H7 (cell line): ENCODE measurements at places on chromosomes 3 and 15. TPM values are rescaled to one million over a fixed set of nuclear protein-coding genes. Genes with fewer than 3 reads are reported as not detected.

- no peak for DNase-seq
These were observed 73.3 kb downstream of the ABHD5 start for GRCh38 chr3:43764056-43764455.

GRCh38 chr15:91936927-91937326 lies 83.4 kb downstream of the SLCO3A1 start:
- DNase-seq = no peak

DNA sequence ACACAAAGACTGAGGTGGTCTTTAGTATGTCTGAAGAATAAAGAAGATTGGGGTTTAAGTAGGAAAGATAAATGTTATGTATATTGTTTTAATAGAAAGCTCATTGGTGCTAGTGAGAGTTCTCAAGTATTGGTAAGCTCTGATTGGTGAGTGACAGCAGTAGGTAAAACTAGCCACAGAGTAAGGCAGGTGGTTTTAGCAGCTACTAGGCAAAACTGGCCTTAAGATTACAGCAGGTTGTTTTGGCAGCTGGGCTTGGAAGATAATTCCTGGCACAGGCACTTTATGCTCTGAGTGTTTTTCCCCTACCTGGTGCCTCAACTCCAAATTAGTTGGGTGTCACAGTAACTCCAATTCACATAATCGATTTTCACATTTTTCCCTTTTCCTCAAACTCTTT lies 66.3 kb downstream of the STAG1 start:
- no peak for DNase-seq

DNA sequence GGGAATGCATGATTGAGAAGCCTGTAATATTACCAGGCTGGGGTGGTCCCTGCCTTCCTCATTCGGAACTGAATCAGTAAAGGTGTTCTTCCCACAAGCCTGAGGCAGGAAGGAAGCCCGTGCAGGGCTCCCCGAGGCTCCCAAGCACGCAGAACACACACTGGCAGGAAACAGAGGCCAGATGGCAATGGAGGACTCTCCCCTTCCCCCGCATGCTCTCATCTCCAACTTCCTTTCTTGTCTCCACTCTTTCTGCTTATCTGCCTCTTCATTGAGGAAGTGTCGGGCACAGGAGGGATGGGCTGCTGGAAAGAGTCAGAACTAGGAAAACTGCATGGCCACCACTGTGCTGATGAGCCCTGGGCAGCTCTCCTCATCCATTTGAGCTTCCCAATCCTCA lies 123.5 kb downstream of the NUP210 start:
- DNase-seq = no peak

GRCh38 chr3:51375136-51375535 lies 10.0 kb upstream of the MANF start:
- DNase-seq = no peak

DNA sequence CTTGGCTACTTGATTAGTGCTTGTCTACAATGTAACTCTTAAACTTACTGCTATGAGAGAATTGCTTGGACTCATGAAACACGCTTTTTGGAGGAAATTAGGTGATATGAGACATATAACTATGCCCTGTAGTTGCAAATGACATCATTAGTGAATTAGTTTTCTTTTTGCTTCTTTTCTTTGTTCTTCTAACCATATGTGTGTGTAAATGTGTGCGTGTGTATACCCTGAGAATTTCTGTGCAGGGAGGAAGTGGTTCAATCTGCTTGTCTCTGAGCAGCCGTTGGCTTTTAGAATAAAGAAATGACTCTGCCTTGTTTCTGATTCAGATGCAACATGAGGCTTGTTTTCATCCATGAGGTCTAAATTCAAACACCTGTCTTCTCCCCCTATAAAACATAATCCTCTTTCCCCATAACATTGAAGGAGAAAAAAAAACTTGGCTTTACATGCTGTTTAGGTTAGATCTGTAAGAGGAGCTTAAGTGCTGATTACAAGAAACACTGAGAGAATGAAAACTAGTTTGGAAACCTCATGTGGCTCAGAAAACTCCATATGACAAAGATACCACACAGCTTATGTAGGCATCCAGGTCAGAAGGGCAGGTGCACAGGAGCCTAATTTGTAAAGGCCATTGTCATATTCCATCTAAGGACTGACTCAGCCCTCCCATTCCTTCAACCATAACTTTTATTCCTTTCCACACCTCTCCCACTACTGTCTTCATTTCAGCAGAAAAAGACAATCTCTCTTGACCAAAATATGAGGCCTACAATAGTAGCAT lies 30.5 kb upstream of the BLM start:
- DNase-seq = no peak

GRCh38 chr3:151391720-151392119 lies 7.2 kb upstream of the P2RY12 start:
- DNase-seq = no peak

- peak; percentile 69 for DNase-seq
These were observed 27.6 kb downstream of the FBXW12 start for GRCh38 chr3:48399387-48400172.

DNA sequence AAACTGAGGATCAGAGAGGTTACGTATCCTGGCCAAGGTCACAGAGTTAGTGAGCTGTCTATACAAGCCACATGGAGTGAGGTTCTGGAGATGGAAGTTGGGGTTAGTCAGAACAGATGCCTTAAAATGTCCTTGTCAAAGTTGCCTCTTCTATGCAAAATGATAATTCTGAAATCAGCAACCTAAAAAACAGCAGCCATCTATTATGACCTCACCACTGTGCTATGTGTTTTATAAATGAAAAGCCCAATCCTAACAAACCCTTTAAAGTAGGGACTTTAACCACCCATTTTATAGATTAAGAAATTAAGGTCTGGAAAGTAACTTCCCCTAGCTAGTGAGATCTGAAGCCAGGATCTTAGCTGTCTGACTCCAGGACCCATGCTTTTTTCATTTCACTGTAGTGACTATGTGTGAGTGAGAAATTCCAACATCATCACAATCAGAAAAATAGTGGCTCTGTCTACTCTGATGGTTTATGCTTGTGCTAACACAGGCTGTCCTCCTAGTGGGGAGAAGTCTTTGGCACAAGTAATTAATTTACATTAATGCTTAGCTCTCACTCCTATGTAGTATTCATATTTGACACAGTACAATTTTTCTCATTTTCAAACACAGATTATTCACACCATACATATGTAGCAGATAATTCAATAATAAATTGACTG lies 143.6 kb downstream of the ANO10 start:
- no peak for DNase-seq

DNA sequence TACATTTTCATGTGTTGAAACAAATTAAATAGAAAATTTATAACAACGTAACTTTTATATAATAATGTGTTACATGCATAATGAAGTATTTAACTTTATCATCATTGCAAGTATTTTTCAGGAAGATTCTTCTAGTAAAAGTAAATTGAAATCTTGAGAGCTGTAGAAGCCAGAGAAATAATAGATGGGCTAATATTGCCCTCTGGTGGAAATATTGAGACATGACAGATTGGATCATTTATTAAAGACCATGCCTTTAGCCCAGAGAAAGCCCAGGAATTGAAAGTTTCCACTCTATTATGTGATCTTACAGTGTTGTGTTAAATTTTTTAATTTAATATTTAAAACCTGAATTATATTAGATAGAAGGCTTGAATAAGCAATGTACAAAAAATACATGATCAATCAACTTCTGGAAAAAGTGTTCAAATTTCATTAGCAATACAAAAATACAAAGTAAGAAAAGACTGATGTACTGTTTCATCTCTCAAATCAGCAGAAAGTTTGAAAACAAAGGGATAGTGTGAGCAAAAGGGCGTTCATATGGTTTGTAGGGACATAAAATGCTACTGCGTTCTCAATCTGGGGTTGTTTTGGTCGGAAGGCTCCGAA lies 52.7 kb upstream of the SPTSSB start:
- peak; percentile 45 for DNase-seq

GRCh38 chr15:25761971-25762662 lies 101.0 kb downstream of the ATP10A start:
- DNase-seq = no peak

FAM81A gene
- total RNA-seq = 0.07 and 0.21 TPM in 2 replicates

CGNL1 gene
- 10.6 and 17.0 TPM in 2 replicates for total RNA-seq

CSK gene
- 31.8 and 34.8 TPM in 2 replicates for total RNA-seq

SLCO2A1 gene
- 0.33 and 2.4 TPM in 2 replicates for total RNA-seq

NUP210 gene
- 40.1 and 50.3 TPM in 2 replicates for total RNA-seq
